ENCODE measurements at places on chromosomes 13 and 19.

GRCh38 chr19:2070436-2070827 lies 19.4 kb upstream of the MKNK2 start:
- no peak for DNase-seq

GRCh38 chr13:95184317-95184716 lies 116.9 kb downstream of the ABCC4 start:
- no peak for DNase-seq

DNA sequence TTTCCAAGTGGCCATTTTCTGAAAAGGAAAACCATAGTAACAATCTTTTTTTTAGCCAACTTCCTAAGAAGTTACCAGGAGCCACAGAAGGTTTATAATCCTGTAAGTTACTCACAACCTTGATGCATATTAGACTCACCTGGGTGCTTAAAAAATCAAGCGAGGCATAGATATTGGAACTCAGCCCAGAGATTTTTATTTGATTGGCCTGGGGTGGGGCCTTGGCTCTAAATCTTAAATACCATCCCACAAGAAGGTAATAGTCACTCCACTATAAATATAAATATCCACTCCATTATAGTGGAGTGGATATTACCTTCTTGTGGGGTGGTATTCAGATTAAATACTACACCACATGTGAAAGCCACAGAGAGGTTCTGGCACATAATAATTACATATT lies 429.6 kb downstream of the RFC3 start:
- DNase-seq: no peak

GRCh38 chr19:41774515-41774980 lies 19.2 kb downstream of the CEACAM6 start:
- no peak for DNase-seq

DNA sequence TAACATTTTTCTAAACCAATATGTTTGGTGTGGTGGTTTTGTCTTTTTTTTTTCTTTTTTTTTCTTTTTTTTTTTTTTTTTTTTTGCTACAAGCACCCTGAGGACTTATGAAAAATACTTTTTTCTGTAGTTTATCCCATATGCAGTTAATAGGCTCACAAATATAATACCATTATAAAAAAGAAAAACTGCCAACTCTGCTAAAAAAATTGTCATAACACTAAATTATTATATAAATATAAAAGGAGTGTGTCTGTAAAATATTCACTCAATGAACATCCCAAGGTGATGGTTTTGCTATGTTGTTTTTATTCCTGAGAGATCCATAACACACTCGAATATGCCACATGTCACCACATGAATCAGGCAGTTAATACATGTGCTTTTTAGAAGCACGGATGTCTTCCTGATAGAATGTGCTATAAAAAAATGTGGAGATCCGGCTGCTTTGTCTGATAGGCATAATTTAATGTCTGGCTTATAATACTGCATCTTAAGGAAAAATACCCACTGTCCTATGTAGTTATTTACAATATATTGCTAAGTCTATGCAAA lies 110.7 kb upstream of the ZNF507 start:
- DNase-seq: no peak
